ENCODE measurements at places on chromosomes 4 and X.

DNA sequence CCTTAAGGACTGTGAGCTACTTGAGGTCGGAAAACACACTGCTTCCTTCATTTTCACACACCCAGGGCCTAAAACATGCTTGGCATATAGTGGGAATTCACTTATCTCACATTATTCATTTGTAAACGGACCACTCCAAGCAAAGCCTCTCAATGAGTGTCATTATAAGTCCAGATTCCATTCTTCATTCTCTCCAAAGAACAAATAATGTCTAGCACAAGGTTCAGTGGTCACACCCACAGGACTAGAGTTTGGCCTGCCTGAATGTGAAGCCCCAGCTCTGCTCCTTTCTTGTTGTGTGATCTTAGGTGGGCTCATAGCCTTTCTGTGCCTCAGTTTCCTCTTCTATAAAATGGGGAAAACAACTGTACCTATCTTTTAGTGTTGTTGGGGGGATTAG lies 119.6 kb upstream of the NDP start:
- no peak for DNase-seq

- DNase-seq: no peak
These were observed 7.4 kb upstream of the SLC9B1 start for GRCh38 chr4:103026868-103027267.

GRCh38 chrX:20311505-20311904 lies 44.8 kb upstream of the RPS6KA3 start:
- DNase-seq: no peak

DNA sequence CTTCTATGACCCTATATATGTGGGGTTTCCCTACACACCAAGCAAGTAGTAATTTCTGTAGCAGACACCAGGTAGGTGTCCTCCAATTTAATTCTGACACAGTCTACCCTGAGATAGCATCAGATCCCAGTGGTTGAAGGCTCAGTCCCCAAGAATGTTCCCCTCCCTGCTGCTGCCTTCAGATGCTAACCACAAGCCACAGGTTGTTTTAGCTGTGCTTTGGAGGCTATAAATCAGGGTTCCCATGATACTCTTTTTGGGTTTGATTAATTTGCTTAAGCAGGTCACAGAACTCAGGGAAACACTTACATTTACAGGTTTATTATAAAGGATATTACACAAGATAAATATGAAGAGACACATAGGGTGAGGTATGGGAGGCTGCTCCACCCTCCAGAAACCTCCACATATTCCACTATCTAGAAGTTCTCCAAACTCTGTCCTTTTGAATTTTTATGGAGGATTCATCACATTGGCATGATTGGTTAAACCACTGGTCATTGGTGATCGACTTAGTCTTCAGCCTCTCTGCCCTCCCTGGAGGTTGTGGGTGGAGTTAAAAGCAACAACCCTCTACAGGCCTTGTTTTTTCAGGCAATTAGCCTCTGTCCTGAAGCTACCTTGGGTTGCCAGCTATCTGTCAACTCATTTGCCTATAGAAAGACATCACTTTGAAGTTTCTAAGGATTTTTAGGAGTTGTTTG lies 50.8 kb downstream of the GRIA2 start:
- no peak for DNase-seq

DNA sequence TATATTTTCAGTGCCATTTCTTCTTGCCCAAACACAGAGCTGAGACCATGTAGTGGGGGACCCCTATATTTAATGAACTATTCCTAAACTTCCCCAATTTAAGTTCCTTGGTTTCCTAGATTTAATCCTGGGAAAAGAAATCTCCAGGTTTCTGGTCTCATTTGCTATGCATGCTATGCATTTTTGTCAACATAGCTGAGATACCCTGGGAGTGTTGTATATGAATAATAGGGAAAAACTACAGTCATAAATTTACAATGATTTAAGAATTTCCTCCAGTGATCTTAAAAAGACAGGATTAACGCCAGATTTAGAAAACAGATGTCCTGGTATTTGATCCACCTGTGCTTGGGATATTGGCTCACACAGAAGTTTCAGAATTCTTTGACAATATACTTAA lies 136.8 kb upstream of the RAPGEF2 start:
- no peak for DNase-seq

DNA sequence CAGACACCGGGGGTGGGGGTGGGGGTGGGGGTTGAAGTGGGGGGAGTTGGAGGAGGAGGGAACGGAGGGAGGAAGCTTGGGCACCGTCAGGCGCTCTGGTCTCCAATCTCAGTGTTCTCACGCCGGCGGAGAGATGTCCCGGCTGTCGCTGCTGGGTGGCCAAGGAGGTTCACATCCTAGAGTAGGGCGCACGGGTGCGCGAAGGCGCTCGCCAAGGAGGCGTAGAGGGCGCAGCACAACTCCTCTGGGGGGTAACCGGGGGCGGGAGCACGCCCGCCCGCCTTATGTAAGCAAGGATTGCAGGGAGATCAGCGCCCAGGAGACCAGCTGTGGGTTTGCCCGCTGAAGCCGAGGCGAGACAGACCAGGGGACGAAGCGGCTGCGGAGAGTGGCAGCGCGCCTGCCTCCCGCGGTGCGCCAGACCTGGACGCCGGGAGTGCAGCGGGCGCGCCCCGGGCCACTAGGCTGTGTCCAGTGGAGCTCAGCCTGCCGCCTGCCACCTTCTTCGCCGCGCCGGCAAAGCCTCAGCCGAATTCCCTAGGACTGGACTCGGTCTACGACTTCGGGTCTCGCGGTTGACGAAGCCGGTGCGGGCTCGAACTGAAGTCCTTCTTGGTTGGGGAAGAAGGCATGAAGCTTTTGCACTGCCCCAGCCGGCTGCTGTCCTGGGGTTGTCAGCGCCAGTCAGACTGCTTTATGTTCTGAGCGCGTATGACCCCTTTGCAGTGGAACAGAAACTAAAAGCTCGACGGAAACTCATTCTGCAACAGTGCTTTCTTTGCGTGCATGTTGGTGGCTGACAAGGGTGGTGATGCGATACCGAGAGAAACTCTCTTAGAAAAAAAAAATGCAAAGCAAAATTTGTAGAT lies 707 bp upstream of the UNC5C start:
- no peak for DNase-seq

DNA sequence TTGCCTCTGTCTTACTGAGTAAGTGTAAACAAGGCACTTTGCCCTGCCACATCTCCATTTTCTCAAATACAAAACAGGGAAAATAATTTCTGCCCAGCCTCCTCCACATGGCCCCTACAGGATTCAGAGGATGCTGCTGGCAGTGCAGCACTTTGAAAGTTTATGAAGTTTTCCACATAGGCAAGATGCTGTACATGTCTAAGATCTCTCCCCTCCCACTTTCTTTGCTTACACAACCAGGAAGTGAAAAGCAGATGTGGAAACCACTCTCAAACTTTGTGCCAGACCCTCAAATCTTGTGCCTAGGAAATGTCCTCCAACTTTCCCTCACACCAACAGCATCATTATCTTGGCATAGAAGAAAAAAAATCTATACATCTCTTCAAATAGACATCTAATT lies 257.0 kb upstream of the LDB2 start:
- DNase-seq: no peak

DNA sequence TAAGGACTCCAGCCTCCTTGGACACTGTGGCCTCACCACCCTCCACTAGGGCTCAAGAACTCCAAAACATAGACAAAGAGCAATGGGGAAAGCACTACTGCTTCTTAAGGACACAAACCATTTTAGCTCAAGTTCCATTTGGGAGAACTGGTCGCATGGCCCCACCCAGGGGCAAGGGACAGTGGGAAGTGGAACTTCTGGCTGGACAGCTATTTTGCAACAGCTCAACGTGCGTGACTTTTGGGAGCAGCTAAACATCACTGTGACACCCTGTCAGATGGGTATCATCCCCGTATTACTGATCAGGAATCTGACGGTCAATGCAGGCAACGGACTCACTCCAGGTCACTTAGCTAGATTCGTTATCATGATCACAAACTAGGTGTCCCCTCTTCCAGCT lies 9.0 kb upstream of the GLOD5 start:
- no peak for DNase-seq

- no peak for DNase-seq
These were observed 329.7 kb upstream of the GATB start for GRCh38 chr4:152090543-152090942.

GRCh38 chr4:86221002-86221401 lies 138.9 kb downstream of the MAPK10 start:
- no peak for DNase-seq

GRCh38 chrX:14598330-14598729 lies 69.0 kb downstream of the GLRA2 start:
- DNase-seq: no peak

GRCh38 chr4:158906073-158906472 lies 137.2 kb downstream of the FNIP2 start:
- DNase-seq: no peak

GRCh38 chr4:137621056-137621455 lies 88.8 kb upstream of the PCDH18 start:
- no peak for DNase-seq

- DNase-seq: no peak
These were observed 24.4 kb downstream of the TXK start for GRCh38 chr4:48109413-48110263.

DNA sequence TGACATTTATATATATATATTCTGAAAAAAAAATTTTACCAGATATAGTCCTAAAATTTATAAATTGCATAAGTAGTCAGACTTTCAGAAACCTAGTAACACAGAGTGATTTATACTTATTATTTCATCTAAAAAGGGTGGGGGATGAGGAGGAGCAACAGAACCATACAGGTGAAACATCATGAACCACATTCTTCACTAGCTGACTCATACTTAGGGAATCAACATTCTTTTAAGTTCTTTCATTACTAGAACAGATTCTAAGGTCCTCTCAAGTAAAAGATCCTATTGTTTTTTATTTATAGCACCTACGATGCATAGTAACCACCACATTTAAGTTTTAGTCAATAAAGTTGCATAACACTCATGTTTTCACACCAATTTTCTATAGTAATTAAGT lies 166.1 kb downstream of the LRBA start:
- DNase-seq: no peak

DNA sequence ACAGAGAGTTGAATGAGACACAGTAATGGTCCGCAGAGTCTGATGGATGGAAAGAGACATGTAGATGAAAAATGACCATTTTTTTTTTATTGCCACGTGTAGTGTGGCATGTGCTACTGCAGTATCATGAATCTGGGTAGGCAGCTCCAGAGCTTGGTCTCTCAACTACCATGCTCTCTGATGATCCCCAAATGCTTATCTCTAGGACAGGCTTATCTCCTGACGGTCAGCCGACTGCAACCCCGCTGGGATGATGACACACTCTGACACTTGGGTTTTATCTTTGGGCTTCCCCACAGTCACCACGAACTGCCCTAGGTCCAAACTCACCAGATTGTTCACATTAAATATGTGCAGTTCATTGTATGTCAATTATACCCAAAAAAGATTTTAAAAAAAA lies 239.7 kb downstream of the QDPR start:
- no peak for DNase-seq

GRCh38 chr4:5865896-5866599 lies 26.8 kb downstream of the CRMP1 start:
- no peak for DNase-seq

GRCh38 chr4:113979905-113980615 lies 613 bp upstream of the ARSJ start:
- DNase-seq: no peak

GRCh38 chr4:183887351-183887750 lies 17.8 kb upstream of the STOX2 start:
- DNase-seq: no peak

DNA sequence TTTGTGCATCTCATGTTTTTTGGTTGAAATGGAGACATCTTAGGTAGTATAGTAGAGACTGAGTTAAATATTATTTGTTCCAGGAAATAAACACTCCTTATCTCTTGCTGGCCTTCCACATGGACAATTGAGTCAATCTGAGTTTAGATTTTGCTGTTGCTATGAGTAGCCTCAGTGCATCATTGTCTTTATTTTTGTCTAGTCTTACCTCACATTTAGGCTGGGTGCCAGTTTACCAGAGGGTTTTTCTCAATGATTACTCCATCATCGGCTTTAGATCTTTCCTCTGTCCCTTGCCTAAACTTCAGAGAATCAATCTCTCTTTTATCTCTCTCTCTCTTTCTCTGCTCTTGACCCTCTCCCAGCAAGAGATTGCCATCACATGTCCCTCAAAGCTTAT lies 73.6 kb downstream of the GABRB1 start:
- no peak for DNase-seq

DNA sequence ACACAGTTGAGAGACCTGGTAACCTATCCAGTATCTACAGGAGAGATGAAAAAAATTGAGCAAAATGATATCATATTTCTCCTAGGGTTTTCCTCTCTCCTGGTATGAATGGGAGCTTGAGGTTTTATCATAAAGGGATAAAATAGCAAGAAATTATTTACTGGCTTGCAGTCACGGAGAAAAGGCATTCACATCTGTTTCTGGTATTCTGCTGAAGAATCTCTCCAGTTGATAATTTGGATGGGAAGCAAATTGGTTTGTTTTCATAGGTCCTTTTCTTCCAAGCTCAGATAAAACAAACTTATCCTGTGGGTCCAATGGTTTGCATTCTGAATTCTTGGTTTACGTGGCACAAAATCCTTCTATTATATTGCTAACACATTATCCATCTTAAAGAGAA lies 83.1 kb upstream of the GYPA start:
- no peak for DNase-seq

DNA sequence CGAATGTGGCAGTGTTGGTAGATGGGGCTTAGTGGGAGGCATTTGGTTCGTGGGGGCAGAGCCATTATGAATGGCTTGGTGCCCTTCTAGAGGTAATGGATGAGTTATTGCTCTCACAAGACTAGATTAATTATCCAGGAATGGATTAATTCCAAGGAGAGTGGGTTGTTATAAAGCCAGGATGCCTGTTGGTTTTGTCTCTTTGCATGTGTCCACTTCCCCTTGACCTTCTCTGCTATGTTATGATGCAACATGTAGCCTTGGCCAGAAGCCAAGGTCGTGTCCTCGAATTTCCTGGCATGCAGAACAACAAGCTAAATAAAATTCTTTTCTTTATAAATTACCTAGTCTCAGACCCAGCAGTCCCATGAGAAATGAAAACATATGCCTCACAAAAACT lies 111.2 kb upstream of the PLS3 start:
- no peak for DNase-seq

DNA sequence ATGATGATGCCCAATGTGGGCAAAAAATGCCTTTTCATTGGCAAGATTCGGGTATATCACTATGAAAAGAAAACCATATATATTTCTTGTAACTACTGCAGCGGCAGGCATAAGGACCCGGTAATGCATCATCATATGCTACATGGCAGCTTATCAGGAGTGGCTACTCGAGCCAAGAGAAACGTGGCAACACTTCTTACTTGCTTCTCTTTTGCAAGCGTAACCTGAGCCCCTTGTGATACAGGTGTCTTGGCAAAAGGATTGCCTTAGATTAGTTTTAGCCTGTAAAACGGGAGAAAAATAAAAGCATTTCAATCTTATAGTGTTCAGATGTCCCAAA lies 280.3 kb downstream of the SPRY1 start:
- no peak for DNase-seq

DNA sequence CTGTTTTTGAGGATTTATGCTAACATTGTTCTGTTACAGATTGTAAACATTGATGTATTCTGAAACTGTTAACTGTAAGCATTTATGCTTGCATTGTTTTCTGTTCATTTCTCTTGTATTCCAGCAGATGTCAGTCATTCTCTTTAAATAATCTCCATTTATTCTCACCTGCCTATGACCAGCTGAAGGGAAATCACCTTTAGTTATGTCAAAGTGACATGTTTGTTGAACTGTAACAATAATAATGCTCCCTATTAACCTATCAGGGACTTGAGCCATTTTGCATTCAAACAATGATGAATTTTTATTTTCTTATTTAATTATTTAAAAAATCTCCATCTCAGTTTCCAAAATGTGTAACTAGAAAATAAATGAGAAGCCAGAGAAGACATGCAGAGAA lies 58.0 kb downstream of the SPCS3 start:
- DNase-seq: no peak

All from amniotic stem cell (primary cell).